CD4-positive, alpha-beta T cell treated with Interleukin-15 for 1 hour (primary cell): ENCODE measurements at places on chromosomes 2 and 18.

GRCh38 chr18:61870151-61870550 is 22.7 kb downstream of the RNF152 start:
- DNase-seq = no peak

- no peak for DNase-seq
These were observed 51.1 kb downstream of the NABP1 start for GRCh38 chr2:191728750-191729624.

- no peak for DNase-seq
These were observed 1179.7 kb downstream of the DSC3 start for GRCh38 chr18:29862824-29863223.

- no peak for DNase-seq
These were observed 253.6 kb upstream of the TNP1 start for GRCh38 chr2:217113491-217113890.

DNA sequence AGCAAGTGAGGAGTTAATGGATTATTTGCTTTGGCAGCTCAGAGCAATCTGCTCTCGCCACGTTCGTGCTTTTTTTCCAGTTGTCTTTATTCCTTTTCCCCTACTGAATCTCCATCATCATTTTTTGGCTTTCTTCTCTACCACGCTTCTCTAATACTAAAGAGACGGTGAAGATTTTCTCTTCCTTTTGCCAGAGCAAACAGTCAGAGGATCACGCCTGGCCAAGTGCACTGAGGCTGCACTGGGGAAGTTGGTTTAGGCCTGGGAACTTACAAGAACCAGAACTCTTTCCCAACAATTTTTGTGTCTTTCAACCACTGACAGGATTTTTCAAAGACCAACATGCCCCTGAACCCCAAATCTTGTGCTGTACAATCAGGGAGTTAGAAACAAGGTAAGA is 172.3 kb downstream of the PID1 start:
- DNase-seq = no peak

GRCh38 chr2:175111200-175111657 is 56.8 kb downstream of the ATF2 start:
- DNase-seq = no peak

GRCh38 chr2:86107031-86107430 is 996 bp downstream of the PTCD3 start:
- no peak for DNase-seq
